ENCODE measurements at places on chromosomes 2 and 18. TPM values are rescaled to one million over a fixed set of nuclear protein-coding genes. Genes with fewer than 3 reads are reported as not detected.

GRCh38 chr2:21643180-21643579, 519.4 kb downstream of the TDRD15 start:
- no peak for DNase-seq

DNA sequence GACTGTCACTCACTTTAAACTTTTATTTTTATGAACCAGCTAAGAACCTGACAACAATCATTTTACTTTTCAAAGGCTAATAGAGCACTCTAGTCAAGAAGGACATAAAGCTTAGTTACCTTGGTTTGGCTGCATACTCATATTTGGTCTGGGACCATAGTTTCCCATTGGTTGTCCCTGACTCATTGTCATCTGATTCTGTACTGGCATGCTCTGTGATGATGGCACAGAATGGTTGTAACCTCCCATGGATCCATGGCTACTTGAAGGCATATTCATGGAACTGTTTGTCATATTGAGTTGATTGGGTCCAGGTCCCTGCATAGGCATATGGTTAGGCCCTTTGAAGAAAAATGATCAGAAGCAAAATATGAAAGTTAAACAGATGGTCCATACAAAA, 37.9 kb downstream of the SS18 start:
- no peak for DNase-seq

GRCh38 chr2:117717072-117717471, 97.4 kb upstream of the DDX18 start:
- DNase-seq, result no peak

DNA sequence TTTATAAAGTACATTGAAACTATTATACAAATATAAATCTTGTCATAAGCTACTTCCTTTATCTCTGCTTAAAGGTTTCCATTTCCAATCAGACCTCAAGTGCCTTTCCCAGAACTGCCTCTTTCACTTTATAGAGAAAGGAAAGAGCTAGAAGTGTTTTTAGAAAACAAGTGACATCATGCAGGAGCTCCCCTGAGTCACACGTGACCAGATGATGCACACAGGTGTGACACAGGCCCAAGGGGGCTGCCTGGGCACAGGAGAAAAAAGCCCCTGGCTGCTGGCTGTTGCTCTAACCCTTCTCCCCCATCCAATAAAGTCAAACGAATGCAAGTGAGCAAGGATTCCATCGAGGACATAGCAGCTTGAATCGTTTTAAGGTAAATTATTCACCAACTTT, 21.4 kb upstream of the SH3BP4 start:
- DNase-seq, result no peak

GRCh38 chr2:172012677-172013391, 13.1 kb downstream of the METAP1D start:
- DNase-seq, result no peak

GRCh38 chr18:57134618-57135135, 12.2 kb upstream of the BOD1L2 start:
- no peak for DNase-seq

GRCh38 chr18:5628512-5629255, 84.9 kb upstream of the EPB41L3 start:
- DNase-seq, result peak; percentile 16

DNA sequence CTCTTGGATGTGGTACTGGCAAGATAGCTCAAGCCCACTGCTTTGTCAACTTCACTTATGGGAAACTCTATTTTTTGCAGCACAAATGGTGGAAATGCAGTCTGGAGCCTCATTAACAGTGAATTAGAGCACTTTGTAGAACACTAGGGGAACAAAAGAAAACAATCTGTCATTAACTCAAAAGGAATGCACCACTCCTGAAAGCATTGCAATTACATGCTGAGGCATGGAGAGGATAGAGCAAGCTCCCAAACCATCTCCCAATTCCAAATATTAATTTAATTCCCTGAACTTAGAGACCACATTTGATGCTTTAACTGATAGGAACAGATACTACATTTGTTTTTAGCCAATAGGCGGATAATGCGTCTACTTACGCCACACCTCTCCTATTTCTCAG, 32.8 kb upstream of the TANC1 start:
- DNase-seq, result no peak

DNA sequence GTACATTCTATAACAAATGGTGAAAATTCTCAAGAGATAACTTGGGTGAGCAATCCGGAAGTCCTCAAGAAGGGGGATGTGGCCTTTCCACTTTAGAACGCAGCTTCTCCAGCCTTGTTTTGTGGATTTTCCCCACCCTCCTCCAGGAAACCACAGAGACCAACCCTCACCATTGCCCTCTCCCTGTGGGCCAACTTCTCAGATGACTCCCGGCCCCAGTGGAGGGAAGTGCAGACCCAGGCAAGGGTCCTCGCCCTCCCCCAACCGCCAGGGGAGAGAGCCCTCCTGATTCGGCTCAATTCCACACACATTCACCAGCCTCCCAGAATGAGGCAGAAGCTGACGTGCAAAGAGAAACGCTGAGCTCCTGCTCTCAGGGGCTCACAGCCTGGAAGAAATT, 277.2 kb downstream of the EIPR1 start:
- no peak for DNase-seq

- DNase-seq, result no peak
Observed at GRCh38 chr18:22108674-22109073, 60.7 kb upstream of the GATA6 start.

- DNase-seq, result no peak
Observed at GRCh38 chr2:160459538-160460332, 33.9 kb downstream of the RBMS1 start.

DNA sequence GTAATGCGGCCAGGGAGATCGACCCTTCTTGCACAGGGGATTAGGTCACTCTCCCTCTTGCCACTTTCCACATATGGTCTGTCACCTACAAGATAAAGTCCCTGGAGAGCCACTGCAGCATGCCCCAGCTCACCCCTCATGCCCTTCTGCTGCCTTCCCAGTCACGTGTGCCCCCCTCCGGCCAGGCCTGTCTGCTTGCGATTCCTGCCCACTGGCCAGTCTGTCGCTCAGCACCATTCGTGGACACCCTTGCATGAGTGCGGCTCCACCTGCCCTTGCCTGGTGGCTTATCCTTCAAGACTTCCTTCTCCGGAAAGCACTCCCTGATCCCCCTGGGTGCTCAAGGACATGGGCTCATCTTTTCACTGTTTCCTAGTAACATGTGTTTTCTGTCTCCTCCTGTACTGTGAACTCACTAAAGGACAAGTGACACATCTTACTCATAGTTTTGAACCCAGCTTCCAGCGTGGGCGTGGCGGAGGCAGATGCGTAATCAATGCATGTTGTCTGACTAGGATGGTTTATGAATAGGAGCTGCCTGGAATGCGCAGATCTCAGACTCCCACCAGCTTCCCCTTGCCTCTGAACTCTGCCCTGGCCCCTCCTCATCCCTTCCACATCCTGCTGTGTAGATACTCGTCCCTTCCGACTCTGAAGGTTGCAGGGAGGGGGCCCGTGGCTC, 7.8 kb upstream of the NT5DC4 start:
- DNase-seq, result no peak

DNA sequence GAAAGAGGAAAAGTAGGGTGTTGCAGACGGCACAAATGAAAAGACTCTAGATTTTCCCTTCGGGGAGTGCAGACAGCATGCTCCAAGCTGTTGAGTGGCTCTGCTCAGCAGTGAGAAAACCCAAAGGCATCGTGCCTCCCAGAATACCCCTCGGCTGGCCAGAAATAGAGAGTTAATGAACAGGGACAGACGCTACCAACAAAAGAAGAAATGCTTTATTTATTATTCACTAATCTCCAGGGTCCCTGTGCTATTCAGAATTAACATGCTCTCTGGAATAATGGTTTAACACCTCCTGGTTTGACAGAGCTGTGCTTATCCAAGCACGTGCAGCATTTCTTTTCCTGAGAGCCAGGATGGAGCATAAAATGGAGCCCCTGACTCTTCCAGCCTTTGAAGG, 82.3 kb downstream of the AQP4 start:
- DNase-seq, result no peak

- no peak for DNase-seq
Observed at GRCh38 chr2:111164078-111164477, 43.4 kb downstream of the BCL2L11 start.

GRCh38 chr2:150759531-150759930, 272.1 kb upstream of the RND3 start:
- DNase-seq, result no peak

DNA sequence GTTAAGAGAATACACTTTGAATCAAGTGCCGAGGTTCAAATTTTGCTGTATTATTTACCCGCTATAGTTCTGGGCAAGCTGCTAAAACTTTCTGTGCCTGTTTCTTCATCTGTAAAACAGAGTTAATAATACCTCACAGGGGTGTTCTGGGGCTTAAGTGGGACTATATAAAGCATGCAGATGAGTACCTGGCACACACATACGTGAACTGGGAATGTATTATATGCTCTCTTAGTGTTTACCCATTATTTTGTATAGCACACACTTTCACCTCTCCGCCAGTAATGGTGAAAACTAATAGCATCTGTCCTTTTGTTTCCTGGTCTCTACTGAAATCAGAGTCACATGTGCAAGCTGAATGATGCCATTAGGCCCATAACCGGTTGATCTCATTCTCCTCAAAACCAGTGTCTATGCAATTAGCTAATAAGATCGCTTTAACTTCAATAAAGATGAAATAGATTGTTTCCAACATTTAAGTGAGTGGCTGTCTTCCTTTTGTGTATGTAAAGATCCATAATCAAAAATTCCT, 3.8 kb upstream of the CDKL4 start:
- DNase-seq, result no peak

GRCh38 chr2:170742896-170743529, 27.2 kb upstream of the ERICH2 start:
- DNase-seq, result no peak

DNA sequence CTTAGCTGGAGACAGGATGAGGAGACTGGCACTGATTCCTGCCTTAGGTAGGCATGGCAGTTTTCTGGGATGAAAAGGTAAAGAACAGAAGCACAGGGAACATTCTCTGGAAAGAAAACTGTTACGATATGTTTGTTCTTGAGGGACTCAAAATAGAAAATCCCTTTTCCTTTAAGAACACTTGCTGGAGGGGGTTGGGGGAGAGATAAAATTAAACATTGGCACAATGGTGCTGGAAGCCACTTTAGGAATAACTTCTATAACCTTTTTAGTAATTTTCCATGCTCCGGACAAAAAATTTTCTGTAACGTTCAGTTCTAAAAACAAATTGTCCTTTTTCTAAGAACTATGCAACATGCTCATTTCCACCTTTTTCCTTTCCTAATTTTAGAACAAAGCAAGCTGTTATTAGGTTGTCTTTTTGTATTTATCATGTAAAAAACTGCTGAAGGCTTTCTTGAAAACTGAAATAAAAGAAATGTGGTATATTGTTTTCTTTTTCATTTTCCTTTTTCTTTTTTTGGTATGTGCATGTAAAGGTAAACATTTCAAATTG, 343.8 kb downstream of the EPHA4 start:
- no peak for DNase-seq

- DNase-seq, result no peak
Observed at GRCh38 chr18:68414407-68414806, 300.5 kb downstream of the TMX3 start.

DNA sequence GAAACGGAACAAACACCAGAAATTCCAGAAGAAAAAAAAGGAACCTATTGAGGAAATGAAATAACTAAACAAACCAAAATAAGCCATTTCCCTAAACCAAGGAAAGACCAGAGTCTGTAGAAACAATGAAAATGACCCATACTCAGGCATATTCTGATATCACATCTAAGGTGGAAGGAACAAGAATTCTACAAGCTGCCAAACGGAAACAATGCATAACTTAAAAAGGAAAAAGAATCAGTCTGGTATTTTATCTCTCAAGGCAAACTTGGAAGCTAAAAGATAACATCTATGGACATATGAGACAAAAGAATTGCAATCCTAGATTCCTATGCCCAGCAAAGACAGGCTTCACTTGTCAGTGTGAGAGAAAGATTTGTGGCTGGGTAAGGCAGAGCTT, 326.2 kb downstream of the PDE11A start:
- no peak for DNase-seq

GRCh38 chr2:62550461-62550860, 44.5 kb upstream of the TMEM17 start:
- DNase-seq, result no peak

DNA sequence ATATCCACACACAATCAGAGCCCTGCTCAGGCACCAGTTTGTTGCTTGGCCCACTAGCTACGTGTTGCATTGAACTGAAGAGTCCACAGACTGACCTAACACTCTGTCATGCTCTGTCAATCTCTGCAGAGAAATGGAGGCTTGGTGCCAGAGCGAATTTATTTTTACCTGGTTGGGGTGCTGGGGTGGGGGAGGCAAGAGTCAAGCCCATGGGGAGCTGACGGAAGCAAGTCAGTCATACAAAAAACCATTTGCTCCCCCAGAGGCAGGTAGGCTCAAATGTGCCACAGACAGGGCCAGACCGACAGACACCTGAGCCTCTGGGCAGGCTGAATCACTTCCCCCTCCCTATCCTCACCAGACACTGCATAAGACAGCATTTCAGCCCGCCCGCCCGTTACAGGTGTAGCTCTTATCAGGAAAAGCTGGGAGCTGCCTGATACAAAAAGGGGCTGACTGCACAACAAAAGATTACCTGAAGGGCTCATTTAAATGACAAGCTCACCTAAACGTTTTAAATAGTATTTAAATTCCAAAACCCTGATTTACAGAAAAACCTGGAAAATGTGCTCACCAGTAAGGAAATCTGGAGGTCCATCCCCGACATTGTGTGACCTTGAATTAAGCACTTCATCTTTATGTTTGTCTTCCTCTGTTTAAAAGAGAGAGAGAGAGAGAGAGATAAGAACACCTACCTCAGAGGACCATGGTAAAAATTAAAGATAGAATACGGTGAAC, 2.1 kb upstream of the PCBP1 start:
- no peak for DNase-seq

GRCh38 chr18:40066368-40066767, 1888.7 kb upstream of the PIK3C3 start:
- no peak for DNase-seq

DNA sequence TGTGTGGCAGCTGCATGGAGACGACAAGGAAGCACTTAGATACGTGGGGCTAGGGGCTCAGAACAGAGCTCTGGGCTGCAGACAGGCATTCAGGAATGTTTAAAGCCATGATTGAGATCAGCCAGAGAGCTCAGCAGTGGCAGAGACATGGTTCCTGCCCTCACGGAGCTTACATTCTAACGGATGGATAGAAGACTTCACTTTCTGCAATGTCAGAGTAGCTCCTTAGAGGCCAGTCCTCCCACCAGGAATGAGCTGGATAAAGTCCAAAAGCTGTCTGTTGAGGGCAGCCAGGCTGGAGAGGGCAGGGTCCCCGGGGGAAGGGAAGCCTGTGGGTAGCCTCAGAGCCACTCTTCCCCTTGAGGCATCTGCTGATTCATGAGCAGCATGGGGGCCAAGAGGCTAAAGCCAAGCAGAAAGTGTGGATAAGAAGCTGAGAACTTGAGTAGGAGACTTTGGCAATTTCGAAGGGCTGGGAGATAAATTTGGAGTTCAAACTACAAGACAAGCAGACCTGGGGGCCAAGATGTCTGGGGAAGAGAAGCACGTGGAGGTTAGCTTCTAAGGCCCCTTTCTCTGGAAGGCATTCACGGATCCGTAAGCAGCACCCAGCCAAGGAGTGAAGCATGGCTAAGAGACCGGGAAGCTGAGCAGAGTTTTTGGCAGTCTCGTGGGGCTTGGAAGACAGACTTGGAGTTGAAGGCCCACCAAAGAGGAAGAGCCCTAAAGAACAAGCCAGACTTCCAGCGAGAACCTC, 9.7 kb upstream of the CIB4 start:
- no peak for DNase-seq

ERLEC1 gene
- 112 TPM for total RNA-seq

G6PC2 gene
- not detected for total RNA-seq

ANKRD30BL gene
- not detected for total RNA-seq

KIAA2012 gene
- total RNA-seq, result not detected

DCAF17 gene
- total RNA-seq, result 28.2 TPM

ACMSD gene
- total RNA-seq, result not detected

PLGLB2 gene
- total RNA-seq, result 0.47 TPM

SAG gene
- not detected for total RNA-seq

TCF7L1 gene
- not detected for total RNA-seq

SPR gene
- total RNA-seq, result 40.1 TPM

PKDCC gene
- 2.1 TPM for total RNA-seq
